ENCODE measurements at places on chromosomes 5 and 9.

- no peak for DNase-seq
These were observed 564.7 kb downstream of the PDE4D start for GRCh38 chr5:59328709-59329296.

DNA sequence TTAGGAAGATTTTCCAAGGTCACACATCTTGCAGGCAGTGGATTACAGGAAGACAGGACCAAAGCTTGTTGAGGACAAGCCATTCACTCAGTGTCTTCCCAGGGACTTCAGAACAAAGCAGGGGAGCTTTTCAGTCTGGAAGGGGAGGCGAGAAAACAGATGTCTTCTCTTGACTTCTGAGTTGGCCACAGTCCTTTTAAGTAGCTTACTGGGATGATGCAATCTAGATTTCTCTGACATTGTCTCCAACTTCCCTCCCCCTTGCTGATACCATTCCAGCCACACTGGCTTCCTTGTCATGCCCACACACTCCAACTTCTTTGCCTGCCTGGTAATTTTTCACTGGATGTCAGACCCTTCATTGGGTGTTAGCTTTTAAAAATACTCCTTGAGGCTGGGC is 174.2 kb upstream of the TBC1D2 start:
- DNase-seq: no peak

- DNase-seq: no peak
These were observed 102.7 kb downstream of the GOLPH3 start for GRCh38 chr5:32071351-32071944.

GRCh38 chr9:90838098-90838497 is 36.5 kb downstream of the SYK start:
- no peak for DNase-seq

DNA sequence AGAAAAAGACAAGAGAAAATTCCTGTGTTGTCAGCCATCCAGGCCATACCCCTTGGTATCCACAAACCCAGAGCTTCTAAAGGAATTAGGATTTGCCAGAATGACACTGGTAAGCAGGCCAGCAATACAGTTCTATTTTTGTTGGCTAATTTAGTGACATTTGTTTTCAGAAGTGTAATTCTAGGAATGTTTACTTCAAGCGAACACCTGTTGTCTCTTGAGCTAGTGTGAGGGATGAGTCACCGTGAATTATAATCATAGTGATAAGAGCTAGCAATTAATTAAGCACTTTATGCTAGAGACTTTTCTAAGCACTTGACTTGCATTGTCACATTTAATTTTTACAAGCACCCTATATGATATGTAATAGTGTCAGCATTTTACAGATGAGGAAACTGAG is 99.2 kb downstream of the PRKACG start:
- DNase-seq: no peak
